Right ventricle myocardium inferior (tissue), 1 donor: ENCODE measurements at places on chromosomes 16 and 17. TPM values are rescaled to one million over a fixed set of nuclear protein-coding genes. Genes with fewer than 3 reads are reported as not detected.

DNA sequence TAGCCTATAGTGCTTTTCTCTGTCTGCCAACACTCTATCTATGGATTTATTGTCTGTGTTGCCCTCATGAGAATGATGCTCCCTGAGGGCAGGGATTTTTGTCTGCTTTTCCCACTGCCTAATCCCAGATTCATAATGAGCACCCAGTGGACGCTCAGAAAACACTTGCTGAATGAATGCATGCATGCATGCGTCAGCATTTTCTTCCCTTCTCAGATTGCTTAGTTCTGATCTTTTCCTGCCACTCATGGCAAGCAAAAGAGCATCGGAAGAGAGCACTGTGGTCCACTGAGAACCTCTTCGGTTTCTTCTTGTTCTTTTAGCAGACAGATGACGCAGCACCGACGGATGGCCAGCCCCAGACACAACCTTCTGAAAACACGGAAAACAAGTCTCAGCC is 246.8 kb downstream of the RBFOX1 start:
- DNase-seq: no peak

- DNase-seq: no peak
Observed at GRCh38 chr17:5861246-5861645, 208.9 kb upstream of the WSCD1 start.

GRCh38 chr16:754656-755055 is 5.9 kb upstream of the MSLN start:
- peak; percentile 51 for DNase-seq

DNA sequence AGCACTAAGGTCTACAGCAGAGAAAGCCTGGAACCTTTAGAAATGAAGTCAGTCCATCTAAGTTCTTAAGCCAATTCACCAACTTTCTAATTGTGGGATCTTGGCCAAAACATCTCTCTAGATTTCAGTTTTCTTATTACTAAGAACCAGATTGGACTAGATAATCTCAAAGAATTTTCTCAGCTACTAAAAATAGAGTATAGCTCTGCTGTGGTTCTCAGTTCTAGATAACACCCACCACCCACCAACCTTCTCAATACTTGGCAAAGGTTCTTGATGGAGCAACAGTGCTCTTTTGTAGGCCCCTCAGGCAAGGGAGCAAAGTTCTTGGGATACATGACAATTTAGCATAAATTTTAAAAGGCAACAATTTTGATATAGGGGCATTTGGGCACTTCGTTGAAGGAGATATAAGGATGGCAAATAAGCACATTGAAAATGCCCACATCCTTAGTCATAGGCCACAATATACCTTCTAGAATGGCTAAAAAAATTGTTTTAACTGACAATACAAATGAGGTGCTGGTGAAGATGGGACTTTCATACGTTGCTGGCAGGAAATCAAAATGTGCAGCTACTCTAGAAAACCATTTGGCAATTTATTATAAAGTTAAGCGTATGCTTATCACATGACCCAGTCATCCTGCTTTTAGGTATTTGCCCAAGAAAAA is 74.4 kb upstream of the TMEM132E start:
- DNase-seq: no peak

DNA sequence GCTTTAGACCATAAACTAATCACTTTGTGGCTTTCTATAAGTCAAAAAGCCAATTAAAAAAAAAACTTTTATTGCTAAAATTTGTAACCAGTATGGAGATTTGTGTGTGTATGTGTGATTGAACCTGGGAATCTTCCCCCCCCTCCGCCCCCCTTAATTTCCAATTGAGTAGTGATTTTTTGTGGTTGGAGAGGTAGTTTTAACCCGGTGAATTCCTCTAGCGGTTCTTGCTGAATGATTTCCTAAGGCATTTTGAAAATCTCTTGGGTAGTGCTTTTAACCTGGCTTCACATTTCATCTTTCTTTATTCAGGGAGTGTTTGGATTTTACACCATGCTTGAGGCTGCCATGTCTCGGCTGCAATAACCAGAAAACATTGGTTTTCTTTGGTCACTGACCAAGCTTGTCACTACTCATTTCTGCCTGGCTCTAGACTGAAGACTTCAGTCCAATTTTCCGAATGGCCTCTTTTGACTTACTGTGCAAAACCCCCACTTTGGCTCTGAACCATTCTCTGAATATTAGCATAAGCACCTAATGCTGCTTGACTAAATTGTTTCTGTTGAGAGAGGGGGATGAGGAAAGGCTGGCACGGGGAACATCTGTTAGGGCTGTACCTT is 35.6 kb downstream of the PRKCA start:
- no peak for DNase-seq

DNA sequence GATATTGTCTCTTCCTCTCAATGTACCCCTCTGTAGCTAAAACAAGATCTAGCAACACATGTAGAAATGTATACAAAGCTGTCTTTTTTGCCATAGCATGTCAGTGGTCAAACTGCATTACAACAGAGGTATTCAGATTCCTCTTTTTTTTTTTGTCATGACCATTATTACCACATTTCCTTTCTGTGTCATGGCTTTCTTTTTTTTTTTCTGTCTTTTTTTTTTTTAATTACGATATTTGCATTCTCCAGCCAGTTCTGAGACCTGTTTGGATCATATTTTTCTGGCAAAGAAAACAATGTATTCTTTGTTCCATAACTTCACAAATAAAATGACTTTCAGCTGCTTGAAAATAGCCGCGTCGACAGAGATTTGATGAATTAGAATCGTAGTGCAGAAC is 27.4 kb upstream of the CAPNS2 start:
- DNase-seq: no peak

- no peak for DNase-seq
Observed at GRCh38 chr17:66525338-66525737, 222.9 kb downstream of the PRKCA start.

GRCh38 chr17:43689814-43690213 is 28.1 kb upstream of the MEOX1 start:
- no peak for DNase-seq

Gene SDR42E2
- total RNA-seq: not detected

- no peak for DNase-seq
Observed at GRCh38 chr17:31089471-31089870, 5.3 kb upstream of the NF1 start.

Gene PDILT
- not detected for total RNA-seq

DNA sequence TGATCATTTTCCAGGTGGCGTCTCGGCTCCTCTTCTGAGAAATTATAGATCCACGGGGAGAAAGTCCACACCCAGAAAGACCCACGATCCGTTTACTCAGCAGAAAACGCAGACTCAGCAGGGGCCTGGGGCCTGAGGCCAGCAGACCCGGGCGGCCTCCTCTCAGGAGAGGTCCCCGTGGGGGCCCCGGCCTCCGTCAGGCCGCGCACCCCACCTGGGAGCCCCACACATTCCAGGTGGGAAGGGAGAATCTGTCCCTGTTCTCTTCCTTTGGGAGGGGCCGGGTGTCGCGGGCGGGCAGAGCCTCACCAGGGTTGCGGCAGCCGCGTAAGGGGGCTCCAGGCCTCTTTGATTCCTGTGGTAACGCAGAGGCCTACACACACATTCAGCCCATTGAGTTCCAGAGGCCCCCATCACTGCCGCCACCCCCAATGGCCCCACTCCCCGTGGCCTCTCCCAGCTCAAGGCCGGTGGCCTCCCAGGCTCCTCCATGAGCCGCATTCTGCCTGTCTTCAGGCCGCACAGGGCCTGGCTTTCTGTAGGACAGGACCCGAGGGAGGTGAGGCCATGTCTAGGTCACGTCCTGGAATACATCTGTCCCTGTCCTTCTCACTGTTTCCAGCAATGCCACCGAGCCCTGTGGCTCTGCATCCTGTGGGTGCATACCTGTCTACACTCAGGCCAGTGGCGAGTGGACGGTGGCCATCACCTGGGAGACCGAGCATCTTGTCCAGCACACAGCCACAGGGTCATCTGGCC is 1.6 kb upstream of the IGFALS start:
- DNase-seq: no peak

GRCh38 chr17:80474961-80475909 is 1.2 kb downstream of the NPTX1 start:
- DNase-seq: no peak

Gene GAS7
- total RNA-seq: 90.5 TPM

- no peak for DNase-seq
Observed at GRCh38 chr16:75236736-75237397, 14.6 kb downstream of the BCAR1 start.

- DNase-seq: no peak
Observed at GRCh38 chr17:63881935-63882601, at the start of gene GH2. Gene GH2, minus strand, starts transcription at chr17:63881944. Its CDS starts 143 bp downstream, at chr17:63881801.

Gene SLC12A3
- not detected for total RNA-seq

- no peak for DNase-seq
Observed at GRCh38 chr16:66382966-66383299, 16.4 kb downstream of the CDH5 start.

DNA sequence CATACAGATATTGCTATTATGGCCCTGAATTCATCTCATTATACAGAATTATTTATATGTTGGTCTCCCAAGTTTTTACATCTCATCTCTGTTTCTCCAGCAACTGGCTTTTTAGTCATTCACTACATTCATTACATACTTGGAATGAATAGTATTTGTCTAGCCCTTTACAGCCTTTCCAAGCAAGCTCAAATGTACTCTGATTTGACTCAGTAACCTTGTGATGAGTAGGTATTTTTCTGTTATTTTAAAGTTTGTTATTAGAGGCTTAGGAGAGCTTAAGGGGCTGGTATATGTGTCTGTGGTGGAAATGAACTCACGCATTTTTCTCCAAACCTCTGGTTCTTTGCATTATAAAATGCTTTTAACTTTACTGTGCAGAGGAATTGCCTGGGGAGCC is 224.7 kb downstream of the SNX29 start:
- no peak for DNase-seq

DNA sequence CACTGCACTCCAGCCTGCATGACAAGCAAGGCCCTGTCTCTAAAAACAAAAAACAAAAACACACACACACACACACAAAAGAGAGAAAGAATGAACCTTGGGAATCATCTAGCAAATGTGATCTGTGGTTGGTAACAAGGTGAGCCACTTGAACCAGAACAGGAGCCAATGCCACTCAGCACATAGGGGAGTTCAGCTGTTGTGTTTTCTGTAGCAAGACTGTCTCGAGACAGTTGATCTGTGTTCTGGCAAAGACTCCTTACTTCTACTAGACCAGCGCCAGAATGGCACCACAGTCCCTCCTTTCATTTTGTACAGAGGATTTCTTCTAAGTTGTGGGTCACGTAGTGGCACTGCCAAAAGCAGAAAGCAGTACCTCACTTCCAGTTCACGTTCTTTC is 20.7 kb downstream of the ATP2A1 start:
- DNase-seq: no peak

DNA sequence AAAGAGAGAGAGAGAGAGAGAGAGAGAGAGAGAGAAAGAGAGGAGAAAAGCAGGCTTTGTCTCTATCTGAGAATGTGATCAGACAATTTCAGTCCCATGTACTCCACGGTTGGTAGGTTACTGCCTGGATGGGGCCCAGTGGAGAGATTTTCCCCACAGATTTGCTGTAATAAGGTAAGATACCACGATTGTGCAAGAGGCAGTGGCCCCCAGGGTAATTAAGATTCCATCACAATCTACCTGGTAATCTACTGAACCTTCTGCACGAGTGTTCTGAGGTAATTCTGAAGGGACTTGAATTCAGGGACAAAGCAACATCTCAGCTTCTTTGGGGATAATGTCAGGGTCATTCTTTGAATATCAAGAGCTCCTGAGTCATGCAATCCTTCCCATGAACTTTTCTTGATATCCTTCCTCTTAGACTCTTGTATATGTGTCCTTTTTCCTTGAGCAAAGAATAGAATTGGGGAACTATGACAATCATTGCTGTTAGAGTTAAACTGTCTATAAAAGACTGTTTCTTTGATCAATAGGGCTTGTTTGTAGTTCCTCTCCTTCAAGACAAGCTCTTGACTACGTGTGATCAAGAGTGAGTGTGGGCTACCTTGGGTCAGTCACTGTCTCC is 306.6 kb downstream of the MAF start:
- no peak for DNase-seq

GRCh38 chr16:55052741-55053415 is 122.2 kb downstream of the IRX5 start:
- no peak for DNase-seq

Gene CRYBA1
- total RNA-seq: not detected
